ENCODE measurements at places on chromosomes 1 and 21.

- DNase-seq = no peak
These were observed 66.1 kb downstream of the SKI start for GRCh38 chr1:2294033-2294724.

DNA sequence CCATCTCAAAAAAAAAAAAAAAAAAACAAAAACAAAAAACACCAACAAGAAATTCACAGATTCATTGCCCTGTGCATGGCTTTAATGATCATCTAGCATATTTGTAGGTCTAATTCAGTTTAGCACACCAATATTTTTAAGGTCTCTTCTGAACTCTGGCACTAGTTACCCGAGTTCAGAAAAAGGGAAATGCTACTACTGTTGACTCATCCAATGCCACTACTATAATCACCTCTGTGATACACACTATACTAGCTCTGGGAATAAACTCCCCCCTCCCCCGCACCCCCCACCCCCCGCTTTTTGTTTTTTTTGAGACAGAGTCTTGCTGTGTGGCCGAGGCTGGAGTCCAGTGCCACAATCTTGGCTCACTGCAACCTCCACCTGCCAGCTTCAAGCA lies 55.6 kb downstream of the FBXO42 start:
- no peak for DNase-seq

DNA sequence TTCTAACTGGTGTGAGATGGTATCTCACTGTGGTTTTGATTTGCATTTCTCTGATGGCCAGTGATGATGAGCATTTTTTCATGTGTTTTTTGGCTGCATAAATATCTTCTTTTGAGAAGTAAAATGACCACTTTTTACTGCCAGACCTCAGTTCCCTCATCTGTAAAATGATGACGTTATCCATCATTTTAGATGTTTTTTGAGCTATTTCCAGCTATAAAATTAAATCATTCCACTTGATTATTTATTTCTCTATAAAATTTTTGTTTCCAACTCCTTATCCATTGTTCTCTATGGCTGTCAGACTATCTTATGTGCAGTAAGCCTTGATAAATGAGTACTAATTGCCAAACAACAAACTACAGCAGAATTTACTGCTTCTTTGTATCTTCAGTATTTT lies 33.2 kb downstream of the RGS5 start:
- no peak for DNase-seq

- DNase-seq = peak; percentile 47
These were observed 21.5 kb upstream of the SLC44A5 start for GRCh38 chr1:75632350-75632949.

GRCh38 chr1:183957216-183957830 lies 80.2 kb downstream of the COLGALT2 start:
- no peak for DNase-seq

DNA sequence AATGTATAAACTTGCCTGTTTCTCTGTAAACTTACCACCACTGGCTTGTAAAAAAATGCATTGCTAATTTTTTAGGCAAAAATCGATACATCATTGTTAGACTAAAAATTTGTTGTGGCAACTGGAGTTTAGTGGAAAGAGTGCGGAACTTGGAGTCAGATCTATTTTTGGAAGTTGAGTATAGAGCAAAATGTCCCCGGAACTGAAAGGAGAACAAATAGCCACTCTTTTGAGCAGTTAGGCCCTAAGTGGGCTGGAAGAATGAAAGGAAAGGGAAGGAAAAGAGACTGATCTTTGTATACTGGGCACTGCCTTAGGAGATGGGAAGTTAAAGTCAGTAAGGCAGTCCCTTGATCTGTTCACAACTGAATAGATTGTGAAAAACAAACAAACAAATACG lies 30.2 kb downstream of the OPTC start:
- DNase-seq = no peak

DNA sequence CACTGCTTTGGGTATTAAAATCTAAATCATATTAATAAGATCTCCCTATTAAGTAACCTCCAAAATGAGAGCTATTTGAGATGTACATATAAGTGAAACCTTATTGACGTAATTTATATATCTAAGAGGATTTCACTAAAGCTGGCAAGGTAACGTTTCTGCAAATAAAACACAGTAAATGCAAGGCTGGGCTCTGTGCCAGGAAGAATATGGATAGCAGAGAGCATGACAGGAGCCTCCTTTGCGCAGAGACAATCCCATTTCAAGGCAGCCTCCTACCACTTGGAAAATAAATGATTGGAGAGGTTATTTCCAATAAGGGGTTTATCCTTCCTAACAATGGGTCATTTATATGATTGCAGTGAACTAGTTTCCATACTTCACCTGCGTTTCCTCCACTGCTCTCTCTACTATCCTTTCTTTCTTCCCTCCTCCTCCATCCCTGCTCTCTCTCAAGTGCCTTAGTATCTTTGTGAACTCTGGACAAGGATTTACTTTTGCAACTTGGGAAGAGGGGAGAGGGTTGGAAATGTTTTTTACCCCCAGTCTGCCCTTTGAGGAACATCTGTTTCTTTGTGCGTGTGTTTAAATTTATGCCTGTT lies 3.0 kb upstream of the NFIA start:
- DNase-seq = no peak

GRCh38 chr1:207964195-207964966 lies 53.5 kb upstream of the CD34 start:
- no peak for DNase-seq

GRCh38 chr1:244599937-244600350 lies 53.0 kb upstream of the DESI2 start:
- DNase-seq = no peak

- no peak for DNase-seq
These were observed 17.5 kb upstream of the ECE1 start for GRCh38 chr1:21307663-21308305.

DNA sequence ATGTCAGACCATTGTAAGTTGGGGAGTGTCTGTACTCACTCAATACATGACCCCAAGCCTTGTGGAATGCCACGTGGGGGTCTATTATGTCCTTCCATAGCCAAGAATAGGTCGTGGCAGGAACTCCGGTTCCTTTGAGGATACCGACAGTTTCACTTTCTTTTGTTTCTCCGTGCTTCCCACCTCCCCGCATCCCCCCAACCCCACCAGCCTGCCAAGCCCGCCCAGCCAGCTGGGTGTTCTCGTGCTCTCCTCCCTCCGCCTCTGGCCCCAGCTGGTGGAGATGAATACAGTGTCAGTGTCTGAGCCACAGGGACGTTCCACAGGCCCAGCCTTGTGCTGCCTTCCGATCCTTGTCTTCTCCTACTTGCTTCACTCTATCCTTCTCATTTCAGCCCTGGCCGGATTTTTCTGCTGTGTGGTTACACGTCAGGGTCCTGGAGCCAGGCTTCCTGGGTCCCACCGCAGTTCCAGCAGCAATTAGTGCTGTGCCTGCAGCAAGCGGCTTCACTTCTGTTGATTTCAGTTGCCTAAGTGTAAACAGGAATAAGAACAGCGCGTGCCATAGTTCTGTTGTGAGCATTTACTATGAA lies 4.1 kb upstream of the AGTRAP start:
- peak; percentile 64 for DNase-seq

GRCh38 chr1:212608392-212608958 lies at the start of gene ATF3:
Gene ATF3 (plus strand): TSS chr1:212608761. CDS start chr1:212615022, 6,261 bp downstream.
- DNase-seq = peak; percentile 77

- peak; percentile 40 for DNase-seq
These were observed 4.6 kb downstream of the MPZ start for GRCh38 chr1:161304927-161305866.

- DNase-seq = no peak
These were observed 26.5 kb downstream of the RIPPLY3 start for GRCh38 chr21:37032877-37033471.

- no peak for DNase-seq
These were observed 17.1 kb downstream of the ATP6V1G3 start for GRCh38 chr1:198523182-198523950.

DNA sequence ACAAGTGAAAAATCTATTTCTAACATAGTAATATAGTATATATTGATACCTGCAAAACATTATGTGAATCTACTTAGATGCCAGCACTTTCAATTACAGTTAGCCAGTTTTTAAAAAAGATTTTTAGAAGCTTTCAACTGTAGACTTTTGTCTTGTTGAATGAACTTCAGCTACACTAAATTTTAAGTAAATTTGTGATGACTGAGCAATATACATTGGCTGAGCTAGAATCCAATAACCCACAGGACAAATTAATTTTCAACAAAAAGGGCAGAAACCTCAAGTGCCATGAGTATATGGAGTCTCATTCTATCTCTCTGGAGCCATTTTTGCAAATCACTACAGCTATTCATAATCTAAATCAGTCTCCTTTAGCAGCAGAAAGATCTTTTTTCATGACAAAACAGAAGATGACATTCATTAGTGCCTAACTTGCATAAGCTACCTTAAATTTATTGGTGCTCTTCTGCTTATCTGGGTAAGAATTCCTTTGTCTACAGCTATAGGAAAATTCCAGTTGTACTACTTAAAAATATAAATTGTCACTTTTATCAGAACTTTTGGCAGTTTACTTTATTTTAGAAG lies 100.3 kb downstream of the ATG4C start:
- DNase-seq = no peak

DNA sequence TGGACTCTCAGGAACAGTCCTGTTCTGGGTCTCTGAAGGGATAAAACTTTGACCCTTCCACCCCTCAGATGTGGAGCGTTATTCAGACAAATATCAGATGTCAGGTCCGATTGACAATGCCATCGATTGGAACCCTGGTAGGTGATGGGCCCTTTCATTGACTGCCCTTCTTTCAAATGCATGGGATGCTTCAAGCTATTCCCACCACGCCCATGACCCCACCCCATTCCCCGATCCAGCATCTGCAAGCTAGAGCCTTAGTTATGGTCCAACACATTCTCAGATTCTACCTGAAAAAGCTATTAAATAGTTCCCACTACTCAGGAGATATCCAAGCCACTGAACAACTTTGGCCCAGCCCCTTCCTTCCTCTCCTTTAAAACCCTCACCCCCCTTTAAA lies 12.5 kb downstream of the POLR3GL start:
- no peak for DNase-seq

GRCh38 chr1:15370781-15371520 lies 38.7 kb upstream of the EFHD2 start:
- no peak for DNase-seq

DNA sequence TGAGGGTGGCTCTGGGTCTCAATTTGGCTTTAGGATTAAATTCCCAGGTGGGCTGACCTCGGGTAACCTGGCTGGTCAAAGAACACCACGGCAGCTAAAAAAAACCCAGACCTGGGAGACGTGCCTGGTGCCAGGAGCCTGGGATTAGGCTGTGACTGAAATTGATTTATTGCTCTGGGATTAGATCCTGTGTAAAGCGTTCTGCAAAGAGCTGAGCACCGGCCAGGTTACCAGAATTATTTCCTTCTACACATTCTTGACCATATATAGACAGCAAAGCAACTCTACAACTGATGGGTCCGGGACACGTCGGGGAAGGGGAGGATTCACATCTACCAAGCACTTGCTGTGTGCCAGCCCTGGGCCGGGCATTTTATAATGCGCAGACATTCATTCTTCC lies 45.2 kb downstream of the TMCO4 start:
- no peak for DNase-seq

GRCh38 chr1:157084720-157085119 lies 14.9 kb downstream of the ETV3L start:
- DNase-seq = no peak

GRCh38 chr1:151284013-151284577 lies 2.0 kb downstream of the ZNF687 start:
- DNase-seq = no peak

- no peak for DNase-seq
These were observed 29.1 kb upstream of the IVNS1ABP start for GRCh38 chr1:185345913-185346720.

- DNase-seq = no peak
These were observed 373.9 kb downstream of the VAV3 start for GRCh38 chr1:107590900-107591622.

- DNase-seq = no peak
These were observed 222.3 kb downstream of the TPR start for GRCh38 chr1:186152620-186153239.

DNA sequence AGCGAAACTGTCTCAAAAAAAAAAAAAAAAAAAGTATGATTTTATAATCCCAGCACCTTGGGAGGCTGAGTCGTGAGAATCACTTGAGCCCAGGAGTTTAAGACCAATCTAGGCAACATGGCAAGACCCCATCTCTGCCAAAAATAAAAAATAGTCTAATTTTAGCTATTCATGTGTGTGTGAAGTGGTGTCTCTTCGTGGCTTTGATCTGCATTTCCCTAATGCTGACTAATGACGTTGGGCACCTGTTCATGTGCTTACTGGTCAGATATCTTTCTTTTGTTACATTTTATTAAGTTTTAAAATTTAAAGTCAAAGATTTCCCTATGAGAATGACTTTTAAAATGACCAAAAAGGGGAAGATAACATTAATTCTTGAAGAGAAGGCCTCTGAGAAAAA lies 31.0 kb downstream of the PSEN2 start:
- DNase-seq = no peak

DNA sequence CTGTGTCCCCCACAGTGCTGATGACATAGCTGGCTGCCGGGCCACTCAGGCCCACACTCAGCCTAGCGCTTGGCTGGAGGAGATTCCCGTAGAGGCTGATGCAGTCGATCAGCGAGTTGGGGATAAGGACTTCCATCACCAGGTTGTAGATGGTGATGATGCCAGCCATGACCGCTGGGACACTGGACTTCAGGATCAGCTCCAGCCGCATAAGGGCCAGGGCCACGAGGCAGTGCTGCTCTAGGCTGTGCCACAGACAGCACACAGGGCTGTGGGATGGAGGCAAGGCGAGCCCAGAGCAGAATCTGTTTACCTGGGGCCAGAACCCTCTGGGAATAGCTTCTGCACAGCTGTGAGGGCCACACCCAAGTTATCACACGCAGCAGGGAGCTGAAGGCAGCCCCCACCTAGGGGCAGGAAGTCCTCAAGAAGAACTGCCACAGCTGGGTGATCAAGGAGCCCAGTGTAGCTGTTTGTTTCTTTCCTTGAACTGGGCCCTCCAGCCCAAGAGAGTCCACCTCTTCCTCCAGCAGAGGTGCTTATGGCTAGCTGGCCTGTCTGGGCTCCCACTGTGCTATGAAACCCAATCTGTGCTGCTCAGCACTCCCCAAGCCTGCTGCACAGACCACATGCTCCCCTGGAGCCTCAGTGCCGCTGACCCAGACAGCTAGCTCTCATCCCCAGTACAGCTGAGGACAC lies 6.2 kb downstream of the SLC2A1 start:
- DNase-seq = peak; percentile 28

DNA sequence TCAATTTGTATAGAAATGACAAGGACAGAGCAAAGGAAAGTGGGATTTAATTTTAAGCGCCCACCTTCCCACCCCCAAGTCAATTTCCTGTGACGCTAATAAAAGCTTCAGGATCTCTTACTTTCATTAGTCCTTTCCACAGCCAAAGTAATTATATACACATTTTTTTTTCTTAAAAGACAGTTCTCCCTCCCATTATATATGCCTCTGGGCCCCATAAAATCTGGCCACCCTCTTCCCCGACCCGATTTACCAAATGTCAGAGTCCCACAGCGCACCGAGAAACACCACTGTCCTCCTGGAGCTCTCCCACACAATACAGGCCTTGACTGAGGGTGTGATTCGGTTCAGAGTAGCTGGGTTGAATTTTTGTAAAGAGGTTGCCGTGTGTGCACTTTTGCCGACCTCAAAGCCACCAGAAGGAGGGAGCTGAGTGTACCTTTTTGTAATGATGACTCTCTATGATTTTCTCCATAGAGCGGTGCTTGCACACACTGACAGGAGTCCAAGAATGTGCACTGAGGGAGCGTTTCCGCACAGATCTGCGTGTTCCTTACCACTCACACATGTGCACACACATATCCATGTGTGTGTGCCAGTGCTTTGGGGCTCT lies 26.2 kb upstream of the IL10 start:
- no peak for DNase-seq

GRCh38 chr1:180525715-180526039 lies 23.3 kb upstream of the ACBD6 start:
- DNase-seq = no peak

Measured in NCI-H526 (cell line).